ENCODE measurements at places on chromosomes 3 and 15.

DNA sequence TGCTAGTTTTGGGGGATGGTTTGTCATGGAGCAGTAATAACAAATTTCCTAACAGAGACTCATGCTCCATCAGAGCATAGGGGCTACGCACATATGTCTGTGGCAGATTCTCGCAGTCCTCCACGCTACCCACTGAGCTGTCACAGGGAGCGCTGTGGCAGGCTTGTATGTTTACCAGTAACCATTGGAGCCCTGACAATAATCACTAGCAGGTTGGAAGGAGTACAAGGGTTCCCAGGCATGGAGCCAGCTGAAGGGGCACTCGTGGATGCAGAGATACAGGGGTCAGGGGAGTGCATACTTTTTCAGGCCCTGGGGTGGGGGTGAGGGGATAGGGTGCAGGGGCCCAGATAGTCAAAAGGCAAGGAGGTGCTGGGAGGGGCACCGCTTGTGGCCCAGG lies 7.9 kb upstream of the GP9 start:
- no peak for DNase-seq

- DNase-seq = no peak
Measured at GRCh38 chr3:189320511-189320910, 148.7 kb downstream of the TPRG1 start.

DNA sequence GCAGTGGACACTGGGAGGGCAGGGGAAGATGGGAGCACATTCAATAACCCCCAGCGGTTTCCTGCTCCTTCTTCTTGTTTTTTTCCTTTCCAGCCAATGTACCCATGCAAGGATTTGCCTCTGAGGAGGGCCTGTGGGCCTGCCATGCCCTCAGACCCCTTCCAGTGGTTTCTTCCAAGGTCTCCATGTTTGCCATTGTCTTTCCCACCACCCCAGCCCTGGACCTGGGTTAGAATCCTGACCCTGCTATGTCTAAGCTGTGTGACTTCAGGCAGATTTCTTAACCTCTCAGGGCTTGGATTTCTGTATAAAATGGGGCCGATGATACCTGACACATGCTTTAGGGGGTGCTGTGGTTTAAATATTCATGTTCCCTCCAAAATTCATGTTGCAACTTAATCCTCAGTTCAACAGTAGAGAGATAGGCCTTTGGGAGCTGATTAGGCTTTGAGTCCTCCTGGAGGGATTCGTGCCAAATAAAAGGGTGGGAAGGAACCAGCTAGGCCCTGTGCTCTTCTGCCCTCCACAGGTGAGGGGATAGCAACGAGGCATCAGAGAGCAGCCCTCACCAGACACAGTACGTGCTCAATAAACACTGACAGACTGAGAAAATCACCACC lies 46.3 kb upstream of the FLNB start:
- no peak for DNase-seq

GRCh38 chr3:177601152-177601551 lies 403.9 kb upstream of the TBL1XR1 start:
- no peak for DNase-seq

DNA sequence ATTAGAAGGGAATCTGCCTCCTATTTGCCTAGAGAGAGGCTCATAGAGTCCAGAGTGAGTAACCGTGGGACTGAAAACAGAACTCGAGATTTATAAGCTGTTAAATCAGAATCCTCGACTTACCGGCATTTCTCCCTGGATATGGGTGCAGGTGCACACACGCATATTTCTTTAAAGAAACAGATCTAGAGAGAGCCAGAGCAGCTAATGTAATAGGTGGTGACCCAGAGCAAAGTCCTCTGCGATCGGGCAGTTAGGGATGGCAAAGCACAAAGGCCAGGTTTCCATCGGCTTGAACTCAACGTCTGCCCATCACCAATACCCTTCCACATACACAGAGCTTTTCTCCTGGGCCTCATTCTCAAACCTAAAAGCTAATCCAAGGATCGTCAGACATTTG lies 13.8 kb downstream of the RNF168 start:
- no peak for DNase-seq

GRCh38 chr3:33936921-33937525 lies 138.6 kb downstream of the PDCD6IP start:
- DNase-seq = no peak

- DNase-seq = no peak
Measured at GRCh38 chr3:13335059-13335458, 85.1 kb downstream of the NUP210 start.

DNA sequence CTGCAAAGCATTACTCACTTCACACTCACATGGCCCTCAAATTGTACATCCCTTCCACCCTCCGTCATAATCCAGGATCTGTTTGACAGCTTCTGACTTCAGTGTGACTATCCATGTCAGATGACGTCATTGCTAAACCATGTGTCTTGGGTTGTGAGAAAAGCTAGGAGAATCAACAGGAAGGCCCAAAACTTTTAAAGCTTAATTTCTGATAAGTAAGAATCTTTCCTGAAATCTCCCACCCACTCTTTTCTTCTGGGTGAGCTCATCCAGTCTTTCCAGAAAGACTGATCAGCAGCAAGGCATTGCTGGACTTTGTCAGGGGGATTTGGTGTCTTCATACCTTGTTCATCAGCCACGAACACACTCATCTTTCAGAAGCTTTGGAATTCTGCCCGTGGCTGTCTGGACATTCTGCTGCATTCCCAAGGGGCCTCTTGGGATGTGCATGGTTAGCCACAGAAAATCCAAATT lies 11.5 kb upstream of the LMCD1 start:
- DNase-seq = no peak

Data from iPS-NIHi11 (cell line).